RWPE1 (cell line): ENCODE measurements at places on chromosomes 16 and 17.

DNA sequence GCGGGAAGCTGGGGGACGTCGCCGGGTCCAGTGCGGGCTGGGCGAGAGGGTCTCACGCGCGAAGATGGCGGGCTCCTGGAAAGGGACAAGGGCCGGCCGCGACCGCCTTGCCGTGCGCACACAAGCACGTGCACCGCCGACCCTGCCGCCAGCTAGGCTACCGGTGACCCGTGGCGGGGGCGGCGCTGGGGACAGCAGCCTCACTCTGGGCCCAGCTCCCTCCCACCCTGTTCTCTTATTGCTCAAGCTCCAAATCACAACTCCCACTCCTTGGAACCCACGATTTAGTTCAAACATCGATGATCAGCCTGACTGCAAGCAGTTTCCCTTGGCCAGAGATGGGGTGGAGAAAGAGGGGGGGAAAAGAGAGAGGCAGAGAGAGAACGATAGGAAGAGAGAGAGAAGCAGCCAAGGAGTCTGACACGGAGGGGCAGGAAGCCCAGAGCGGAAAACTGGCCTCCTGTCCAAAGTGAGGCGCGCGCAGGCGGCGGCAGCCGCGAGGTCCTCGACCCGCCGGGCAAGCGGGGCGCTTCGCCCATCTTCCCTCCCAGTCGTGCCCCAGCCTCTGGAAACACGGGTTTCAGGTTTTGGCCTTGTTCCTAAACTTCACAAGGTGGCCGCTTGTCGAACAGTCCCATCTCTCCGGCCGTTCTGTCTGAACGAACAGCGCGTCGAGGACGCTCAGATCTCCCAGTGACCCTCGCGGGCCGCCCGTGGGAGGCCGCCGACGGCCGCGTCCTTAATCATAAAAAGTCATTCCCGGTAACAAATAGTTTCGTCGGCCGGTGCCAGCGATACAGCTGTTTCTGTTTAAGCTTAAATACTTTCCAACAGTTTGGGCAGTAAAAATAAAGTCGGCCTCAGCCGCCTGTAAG is 1.7 kb upstream of the CBX8 start:
- DNase-seq, result no peak

GRCh38 chr17:34730816-34731215 is 151.4 kb downstream of the TMEM132E start:
- no peak for DNase-seq

GRCh38 chr17:39704821-39705551 is 5.1 kb downstream of the ERBB2 start:
- no peak for DNase-seq

- no peak for DNase-seq
Measured at GRCh38 chr16:4016658-4017057, 99.6 kb downstream of the ADCY9 start.

DNA sequence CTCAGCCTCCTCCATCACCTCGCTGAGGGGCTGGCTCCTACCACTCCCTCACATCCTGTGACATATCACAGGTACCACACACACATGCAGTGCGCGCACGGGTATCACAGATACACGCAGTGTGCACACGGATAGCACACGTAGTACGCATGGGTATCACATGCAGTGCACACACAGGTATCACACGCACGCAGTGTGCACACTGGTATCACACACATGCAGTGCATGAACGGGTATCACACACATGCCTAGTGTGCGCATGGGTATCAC is 30.1 kb downstream of the ACSF3 start:
- DNase-seq, result no peak

DNA sequence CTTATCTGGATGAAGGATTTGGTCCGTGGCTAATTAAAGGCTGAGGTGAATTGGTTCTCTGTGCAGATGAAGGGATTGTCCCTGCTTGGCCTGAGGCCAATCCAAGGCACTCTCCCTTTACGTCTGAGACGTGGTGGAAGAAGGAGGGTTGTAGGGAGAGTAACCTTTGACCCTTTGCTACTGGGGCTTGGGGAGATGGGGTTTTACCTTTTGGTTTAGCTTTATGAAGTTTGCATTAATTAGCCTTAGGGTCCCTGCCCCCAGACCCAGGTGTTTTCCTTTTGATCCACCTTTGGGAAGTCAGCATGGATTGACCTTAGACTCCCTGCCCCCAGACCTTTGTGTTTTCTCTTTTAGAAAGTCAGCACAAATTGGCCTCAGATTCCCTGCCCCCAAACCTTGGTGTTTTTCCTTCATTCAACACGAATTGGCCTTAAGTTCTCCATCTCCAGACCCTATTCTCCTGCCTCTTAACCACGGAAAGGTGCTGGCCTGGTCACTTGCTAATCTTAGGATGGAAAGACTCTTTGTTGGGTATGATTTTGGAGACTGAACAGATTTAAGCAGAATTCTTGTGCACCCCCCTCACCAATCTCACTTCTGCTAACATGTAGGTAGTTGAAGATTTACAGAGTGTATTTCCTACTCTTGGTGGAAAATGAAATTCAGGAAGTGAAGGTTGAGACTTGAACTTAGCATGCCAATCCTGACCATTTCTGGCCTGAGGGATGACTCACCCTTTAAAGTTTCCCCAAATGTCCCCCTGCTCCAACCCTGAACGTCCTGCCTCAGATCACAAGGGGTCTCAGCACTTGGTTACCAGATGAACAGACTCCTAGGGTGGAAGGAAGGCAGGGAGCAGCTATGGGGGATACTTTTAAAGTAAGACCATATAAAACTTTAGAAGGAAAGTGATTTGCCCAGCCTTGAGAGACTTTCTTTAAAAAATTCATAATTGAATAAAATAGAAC is 23.1 kb upstream of the MMD start:
- DNase-seq, result no peak

DNA sequence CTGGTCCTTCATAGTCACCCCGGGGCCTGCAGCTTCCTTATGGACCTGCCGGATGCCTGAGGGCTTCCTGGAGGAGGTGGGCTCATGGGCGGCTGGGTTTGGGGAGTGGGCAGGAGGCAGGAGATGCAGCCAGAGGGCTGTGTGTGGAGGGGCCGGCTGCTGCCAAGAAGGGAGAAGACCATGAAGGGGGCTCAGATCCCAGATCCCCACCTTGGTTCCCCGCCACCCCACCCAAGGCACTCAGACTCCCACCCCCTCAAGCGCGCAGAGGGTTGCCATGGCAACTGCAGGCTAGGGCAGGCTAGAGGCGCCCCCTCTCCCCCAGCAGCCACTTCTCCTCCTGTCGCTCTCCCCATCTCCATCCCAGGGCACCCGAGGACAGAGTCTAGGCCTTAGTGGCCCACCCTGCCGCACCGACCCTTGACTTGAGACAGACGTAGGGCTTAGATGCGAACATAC is 104.5 kb downstream of the CRLF3 start:
- no peak for DNase-seq

GRCh38 chr17:82492643-82493225 is 26.8 kb upstream of the FOXK2 start:
- DNase-seq, result peak; percentile 88

DNA sequence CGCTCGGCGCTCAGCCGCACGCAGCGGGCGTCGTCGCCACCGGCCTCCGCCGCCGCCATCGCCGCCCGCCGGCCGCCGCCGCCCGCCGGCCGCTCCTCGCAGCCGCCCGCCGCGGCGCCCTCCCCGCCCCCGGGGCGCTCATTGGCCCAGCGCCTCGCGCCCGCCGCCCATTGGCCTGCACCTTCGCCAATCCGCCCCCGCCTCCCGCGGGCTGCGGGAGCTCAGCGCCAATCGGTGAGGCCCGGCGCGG is at the start of gene PGP:
TSS of gene PGP (minus strand) at position 122 of the 250 bp plus-strand sequence. CDS start at position 59, 63 bp downstream.
- DNase-seq, result no peak

GRCh38 chr16:84959784-84960417 is 51.4 kb downstream of the ZDHHC7 start:
- DNase-seq, result no peak

DNA sequence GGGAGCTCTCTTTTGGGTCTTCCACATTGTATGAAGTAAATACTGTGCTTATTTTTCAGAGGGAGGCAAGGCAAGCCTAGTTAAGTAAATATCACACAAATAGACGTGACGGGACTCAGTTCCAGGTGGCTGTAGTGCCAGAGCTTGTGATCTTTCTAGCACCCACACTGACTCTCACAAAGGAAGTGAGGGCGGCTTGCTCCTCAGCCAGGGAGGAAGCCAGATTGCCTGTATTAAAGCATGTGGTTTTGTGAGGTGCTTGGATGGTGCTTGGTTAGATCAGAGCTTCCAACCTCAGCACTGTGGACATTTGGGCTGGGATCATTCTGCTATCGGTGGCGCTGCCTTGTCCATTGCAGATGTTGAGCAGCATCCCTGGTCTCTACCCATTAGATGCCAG is 80.1 kb downstream of the VAT1L start:
- DNase-seq, result no peak

- DNase-seq, result peak; percentile 96
Measured at GRCh38 chr17:43760254-43760852, 1.8 kb upstream of the SOST start.

- peak; percentile 34 for DNase-seq
Measured at GRCh38 chr17:13030459-13031300, 12.9 kb upstream of the ELAC2 start.

- DNase-seq, result no peak
Measured at GRCh38 chr17:58329035-58329809, 627 bp upstream of the TSPOAP1 start.

DNA sequence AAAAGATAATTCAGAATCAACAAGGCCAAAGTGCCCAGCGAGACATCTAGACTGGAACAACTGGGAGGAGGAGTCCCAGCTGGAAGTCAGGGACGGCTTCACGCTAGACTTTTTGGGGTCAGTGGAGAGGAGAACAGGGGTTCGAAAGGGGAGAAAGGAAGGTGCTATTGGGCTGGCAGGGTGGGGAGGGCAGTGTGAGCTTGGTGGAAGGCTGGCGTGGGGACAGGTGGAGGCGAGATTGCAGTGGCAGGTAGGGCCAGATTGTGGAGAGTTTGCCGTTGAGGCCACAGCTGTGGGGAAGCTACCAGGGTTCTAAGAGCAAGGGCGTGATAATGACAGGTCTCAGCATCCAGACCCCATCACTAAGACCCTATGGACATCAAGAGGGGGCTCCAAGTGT is 10.5 kb downstream of the SDK2 start:
- DNase-seq, result no peak

- no peak for DNase-seq
Measured at GRCh38 chr16:89152831-89153700, 18.5 kb upstream of the CDH15 start.

DNA sequence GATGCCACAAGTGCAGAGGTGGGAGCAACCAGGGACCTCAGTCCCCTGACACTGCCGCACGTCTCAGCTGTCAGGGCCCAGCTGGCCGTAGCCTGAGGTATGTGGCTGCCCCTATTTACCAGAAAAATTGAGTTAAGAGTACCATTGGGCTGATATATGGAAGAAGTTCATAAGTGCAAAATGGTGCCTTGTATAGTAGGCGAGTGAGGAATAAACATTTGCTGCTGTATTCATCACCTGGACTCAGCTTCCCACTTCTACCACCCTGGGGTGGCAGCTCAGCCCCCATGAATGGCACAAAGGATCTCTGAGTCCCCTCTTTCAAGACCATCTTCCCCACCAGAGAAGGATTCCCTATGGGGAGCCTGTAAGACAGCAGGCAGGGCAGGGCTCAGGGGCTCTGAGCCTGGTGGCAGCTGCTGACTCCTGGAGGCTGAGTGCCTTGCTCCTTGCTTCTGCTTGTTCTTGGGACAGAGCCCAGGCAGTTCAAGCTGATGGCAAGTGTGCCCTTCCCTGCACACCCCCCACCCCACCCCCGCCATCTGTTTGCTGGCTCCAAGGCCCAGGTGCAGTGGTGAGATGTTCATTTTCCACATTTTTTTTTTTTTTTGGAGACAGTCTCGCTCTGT is 29.0 kb downstream of the TRPV2 start:
- no peak for DNase-seq

- no peak for DNase-seq
Measured at GRCh38 chr16:65828296-65828695, 538.2 kb upstream of the CDH5 start.

DNA sequence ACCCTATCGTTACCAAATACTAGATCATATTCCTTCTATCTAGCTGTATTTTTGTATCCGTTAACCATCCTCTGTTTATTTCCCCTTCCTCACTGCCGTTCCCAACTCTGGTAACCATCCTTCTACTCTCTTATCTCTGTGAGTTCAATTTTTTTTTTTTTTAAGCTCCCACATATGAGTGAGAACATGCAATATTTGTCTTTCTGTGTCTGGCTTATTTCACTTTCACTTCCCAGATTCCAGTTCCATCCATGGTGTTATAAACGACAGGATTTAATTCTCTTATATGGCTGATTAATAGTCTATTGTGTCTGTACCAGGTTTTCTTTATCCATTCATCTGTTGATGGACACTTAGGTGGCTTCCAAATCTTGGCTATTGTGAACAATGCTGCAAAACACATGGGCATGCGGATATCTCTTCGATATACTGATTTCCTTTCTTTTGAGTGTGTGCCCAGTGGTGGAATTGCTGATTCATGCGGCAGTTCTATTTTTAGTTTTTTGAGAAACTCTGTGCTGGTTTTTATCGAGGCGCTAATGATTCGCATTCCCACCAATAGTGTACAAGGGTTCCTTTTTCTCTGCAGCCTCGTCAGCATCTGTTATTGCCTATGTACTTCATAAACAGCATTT is 599.6 kb downstream of the TMEM114 start:
- DNase-seq, result no peak

DNA sequence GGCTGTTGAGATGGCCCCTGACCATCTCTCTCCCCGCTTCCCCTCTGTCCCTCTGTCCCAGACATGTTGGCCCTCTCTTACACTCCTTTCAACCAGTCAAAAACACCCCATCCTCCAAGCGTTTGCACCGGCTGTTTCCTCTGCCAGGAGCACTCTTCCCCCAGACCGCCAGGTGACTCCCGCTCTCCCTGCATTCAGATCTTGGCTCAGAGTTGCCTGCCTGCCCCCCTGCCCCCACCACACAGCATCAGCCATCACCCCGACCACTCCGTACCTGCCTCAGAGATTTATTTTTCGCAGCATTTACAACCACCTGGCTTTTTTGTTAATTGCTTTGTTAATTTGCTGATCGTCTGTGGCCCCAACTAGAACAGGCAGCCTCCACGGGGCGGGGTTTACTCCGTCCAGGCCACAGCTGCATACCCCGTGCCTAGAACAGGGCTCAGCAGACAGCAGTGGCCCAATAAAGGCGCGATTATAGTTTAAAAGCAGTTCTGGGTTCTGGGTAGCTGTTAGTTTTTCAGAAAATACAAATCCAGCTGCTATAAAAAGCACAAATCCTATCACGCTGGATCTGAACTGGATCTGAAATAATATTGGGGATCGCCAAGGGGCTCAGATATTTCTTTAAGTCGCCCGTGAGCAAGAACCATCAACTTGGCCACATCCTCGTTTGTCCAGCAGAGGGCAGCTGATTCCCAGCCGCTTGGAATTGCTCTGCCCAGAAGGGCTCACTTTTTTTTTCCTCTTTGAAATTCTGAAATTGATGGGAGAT is 173.6 kb downstream of the IRF8 start:
- DNase-seq, result peak; percentile 64

DNA sequence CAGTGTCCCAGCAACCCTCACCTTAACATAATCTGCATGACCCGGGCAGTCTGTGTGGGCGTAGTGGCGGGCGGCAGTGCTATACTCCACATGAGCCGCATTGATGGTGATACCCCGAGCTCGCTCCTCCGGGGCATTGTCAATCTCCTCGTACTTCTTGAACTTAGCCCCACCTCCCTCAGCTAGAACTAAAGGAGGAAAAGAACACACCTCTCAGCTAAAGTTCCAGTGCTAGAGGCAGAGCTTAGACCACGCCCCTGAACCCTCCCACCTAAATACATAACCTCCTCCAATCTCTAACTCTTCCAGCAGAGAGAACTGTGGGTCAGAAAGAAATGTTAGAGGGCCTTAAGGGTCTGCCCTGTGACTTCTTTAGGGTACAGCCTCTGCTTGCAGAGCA is 855 bp downstream of the TUFM start:
- DNase-seq, result no peak

GRCh38 chr17:60390925-60391470 is 935 bp downstream of the USP32 start:
- DNase-seq, result peak; percentile 28

- no peak for DNase-seq
Measured at GRCh38 chr17:11901931-11902330, 95.3 kb downstream of the ZNF18 start.
